Posterior cingulate gyrus (tissue), 11 donors: ENCODE measurements at places on chromosomes 1 and 21.

- DNase-seq, result no peak
Observed at GRCh38 chr1:108719656-108720435, 7.1 kb downstream of the FNDC7 start.

GRCh38 chr1:159171254-159171687, at the start of gene CADM3:
Gene CADM3 (plus strand): TSS chr1:159171615. CDS start chr1:159171766, 151 bp downstream.
- DNase-seq, result peak; percentile 94

GRCh38 chr1:31671561-31672201, 27.0 kb upstream of the PEF1 start:
- DNase-seq, result no peak

DNA sequence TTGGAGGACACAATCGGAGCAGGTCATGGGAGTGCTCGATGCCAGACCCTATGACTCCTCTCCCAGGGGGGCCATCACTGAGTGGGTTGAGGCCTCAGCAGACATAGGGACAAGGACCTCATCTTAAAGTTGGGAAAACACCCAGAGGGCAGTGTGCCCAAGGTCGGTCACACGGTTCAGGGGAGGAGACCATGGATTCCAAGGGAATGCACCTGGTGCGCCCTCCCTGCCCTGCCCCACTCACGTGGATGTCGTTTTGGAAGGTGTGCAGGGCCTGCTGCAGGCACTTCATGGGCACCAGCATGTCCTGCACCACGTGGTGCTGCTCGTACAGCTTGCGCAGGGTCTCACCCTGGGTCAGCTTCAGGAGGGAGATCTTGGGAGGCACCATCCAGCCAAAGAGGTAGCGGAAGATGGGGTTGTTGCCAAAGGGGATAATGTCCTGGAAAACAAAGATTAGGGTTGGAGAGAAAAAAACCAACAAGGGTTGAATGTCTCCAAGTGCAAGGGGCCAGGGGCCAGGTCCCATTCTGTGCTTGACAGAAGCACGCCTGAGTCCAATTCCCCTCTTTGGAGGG, 33.1 kb downstream of the DHCR24 start:
- no peak for DNase-seq

- no peak for DNase-seq
Observed at GRCh38 chr1:188937965-188938551, 1539.6 kb downstream of the BRINP3 start.

- DNase-seq, result peak; percentile 12
Observed at GRCh38 chr21:46113497-46114176, 15.7 kb downstream of the COL6A2 start.

- DNase-seq, result no peak
Observed at GRCh38 chr1:7629465-7630195, 141.5 kb upstream of the VAMP3 start.

DNA sequence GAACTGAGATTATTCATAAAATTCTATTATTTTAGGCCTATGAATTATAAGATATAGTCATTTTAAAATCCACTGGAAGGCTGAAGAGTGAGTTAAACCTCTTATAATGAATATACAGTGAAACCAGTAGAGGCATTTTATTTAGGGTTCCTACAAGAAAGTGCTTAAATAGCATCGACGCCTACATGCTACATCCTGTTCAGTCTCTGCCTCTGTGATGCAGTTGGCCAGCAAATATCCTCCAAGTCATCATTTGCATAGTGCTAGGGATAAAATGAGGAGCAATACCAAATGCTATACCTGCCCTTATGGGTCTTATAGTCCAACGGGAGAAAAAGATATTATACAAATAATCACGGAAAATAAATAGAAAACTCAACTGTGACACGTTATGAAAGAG, 59.6 kb downstream of the EDEM3 start:
- DNase-seq, result no peak

DNA sequence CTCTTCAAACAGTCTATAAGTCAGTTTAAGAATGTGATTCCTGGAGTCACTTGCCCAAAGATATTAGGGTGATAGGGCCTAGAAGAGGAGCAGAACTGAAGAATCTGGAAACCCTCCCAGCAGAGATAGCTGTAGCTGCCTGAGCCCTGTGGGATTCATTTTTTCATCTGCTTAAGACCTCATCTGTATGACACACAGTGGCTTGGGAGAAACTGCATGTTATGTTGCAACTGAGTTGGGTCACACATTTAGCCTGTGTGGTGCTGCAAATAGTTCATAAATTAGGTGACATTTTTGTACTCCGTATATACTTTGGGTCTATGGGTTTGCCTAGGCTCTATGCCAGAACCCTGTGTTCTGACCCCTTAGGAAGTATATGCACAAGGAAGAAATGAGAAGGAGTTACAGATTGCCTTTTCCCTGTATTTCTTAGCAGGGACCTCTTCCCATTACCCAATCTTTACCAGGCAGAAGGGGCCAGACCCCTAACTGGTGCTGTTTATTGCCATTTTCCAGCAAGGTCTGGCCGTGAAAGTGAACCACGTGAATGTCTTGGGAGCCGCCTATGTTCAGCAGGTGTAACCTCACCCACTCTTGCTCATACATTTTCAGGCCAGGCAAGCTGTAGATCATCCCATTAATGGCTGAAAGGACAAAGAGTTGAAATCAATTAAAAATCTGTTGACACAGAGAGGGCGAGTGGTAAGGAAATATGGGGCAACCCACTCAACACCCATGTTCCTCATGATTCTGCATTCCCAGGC, 41.9 kb upstream of the SLC19A2 start:
- no peak for DNase-seq

DNA sequence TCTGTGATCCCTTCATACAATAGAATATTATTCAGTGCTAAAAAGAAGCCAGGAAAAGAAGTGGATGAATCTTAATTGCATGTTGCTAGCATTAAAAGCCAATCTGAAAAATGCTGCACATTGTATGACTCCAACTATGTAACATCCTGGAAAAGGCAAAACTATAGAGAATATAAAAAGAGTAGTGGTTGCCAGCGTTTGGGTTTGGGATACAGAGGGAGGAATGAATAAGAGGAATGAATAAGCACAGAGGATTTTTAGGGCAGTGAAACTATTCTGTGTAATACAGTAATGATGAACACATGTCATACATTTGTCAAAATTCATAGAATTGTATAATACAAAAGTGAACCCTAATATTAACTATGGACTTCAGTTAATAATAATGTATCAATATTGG, 42.5 kb downstream of the GPR88 start:
- DNase-seq, result no peak

DNA sequence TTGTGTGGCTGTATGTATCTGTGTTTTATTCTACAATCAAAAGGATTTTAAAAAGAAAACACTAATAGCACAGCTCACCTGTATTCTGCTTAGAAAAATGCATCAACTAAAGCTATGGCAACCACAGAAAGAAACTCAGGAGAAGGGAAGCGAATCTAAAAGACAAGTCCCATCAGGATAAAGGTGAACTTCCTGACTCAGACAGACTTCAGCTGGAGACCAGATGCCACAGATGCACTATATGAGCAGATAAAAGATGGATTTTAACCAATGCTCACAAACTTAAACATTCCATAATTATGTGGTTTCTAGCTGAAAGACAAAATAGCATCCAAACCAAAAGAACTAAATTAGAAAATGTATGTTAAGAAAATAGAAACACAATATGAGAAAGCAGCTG, 231.0 kb downstream of the RERE start:
- DNase-seq, result no peak

- no peak for DNase-seq
Observed at GRCh38 chr21:35226968-35227744, 178.1 kb upstream of the RUNX1 start.

GRCh38 chr1:183021405-183022201, 1.6 kb upstream of the LAMC1 start:
- no peak for DNase-seq

- no peak for DNase-seq
Observed at GRCh38 chr1:12708396-12709090, 7.4 kb upstream of the AADACL3 start.

GRCh38 chr1:177615251-177615650, 354.6 kb downstream of the SEC16B start:
- DNase-seq, result no peak

DNA sequence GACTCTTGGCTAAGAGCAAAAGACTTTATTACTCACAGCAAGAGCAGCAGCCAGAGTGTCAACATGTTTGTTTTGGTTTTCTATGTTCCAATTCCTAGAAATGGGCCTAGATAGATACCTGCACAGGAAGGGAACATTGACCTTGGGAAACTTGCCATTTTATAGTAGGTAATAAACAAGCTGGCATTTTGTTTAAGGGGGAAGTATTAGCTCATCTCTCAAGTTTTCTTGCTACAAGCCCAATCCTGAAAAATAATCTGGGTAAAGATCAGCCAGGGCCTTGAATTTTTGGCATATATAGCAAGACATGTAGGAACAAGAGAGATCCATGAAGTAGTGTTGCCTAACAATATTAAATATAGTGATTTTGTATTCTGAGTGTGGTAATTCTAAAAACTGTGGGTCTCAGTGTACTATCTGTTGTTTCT, 51.4 kb upstream of the RGL1 start:
- DNase-seq, result no peak

GRCh38 chr1:115239148-115239422, 99.0 kb downstream of the NGF start:
- DNase-seq, result no peak

- DNase-seq, result no peak
Observed at GRCh38 chr1:240189386-240189989, 97.8 kb downstream of the FMN2 start.

DNA sequence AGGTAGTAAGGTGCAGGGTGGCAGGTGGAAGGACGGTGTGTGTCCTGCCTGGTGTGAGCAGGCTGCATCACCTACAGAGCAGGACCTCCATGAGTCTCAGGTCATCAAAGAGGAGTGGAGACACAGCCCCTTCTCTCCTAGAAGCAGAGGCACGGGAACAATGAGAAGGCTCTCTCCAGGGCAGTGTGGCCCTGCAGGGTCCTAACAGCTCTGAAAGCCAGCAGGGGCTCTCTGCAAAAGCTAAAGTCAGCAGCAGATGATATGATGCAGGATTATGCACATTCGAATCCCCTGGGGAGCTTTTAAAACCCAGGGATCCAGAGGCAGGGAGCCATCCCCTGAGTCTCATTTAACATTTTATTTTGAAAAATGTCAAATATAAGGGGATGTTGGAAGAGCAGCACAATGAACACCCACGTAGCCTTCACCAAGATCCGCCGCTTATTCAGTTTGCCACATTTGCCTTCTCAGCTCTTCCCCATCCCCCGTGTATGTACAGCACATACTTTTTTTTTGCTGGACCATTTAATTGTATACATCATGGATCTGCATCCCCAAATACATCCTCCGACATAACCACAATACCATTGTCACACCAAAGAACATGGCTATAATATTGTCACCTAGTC, 88.1 kb downstream of the CNIH3 start:
- no peak for DNase-seq
